Lung (tissue), 17 donors: ENCODE measurements at places on chromosomes 5 and 9. TPM values are rescaled to one million over a fixed set of nuclear protein-coding genes. Genes with fewer than 3 reads are reported as not detected.
A peak's percentile ranks its signal among the peaks of the same experiment; 100 is the strongest.

- DNase-seq: no peak
These were observed 104.2 kb downstream of the MARCHF3 start for GRCh38 chr5:126926187-126926586.

GRCh38 chr5:131384616-131385214, 120.9 kb downstream of the CDC42SE2 start:
- DNase-seq: no peak

- DNase-seq: no peak
These were observed 26.8 kb downstream of the GLRA1 start for GRCh38 chr5:151897896-151898295.

DNA sequence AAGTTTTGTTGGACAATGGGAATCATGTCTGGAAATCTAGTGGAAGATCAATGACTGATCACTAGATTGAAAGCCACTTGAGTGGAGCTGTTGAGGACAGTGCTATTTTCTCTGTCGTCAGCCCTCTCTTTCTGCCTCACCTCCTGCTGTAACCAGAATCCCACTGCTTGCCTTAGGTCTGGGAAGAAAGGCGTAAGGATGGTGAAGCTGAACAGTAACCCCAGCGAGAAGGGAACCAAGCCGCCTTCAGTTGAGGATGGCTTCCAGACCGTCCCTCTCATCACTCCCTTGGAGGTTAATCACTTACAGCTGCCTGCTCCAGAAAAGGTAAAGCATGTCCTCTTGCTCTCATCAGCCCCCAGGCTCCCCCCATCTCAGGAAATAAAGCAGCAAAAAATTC, 1.1 kb downstream of the NSG2 start:
- no peak for DNase-seq

The OTULINL gene
- total RNA-seq: 59.9 TPM

- DNase-seq: no peak
These were observed 14.2 kb upstream of the ZBED3 start for GRCh38 chr5:77101298-77101697.

The KIF4B gene
- total RNA-seq: not detected

- DNase-seq: no peak
These were observed 22.3 kb downstream of the BNC2 start for GRCh38 chr9:16848179-16848578.

DNA sequence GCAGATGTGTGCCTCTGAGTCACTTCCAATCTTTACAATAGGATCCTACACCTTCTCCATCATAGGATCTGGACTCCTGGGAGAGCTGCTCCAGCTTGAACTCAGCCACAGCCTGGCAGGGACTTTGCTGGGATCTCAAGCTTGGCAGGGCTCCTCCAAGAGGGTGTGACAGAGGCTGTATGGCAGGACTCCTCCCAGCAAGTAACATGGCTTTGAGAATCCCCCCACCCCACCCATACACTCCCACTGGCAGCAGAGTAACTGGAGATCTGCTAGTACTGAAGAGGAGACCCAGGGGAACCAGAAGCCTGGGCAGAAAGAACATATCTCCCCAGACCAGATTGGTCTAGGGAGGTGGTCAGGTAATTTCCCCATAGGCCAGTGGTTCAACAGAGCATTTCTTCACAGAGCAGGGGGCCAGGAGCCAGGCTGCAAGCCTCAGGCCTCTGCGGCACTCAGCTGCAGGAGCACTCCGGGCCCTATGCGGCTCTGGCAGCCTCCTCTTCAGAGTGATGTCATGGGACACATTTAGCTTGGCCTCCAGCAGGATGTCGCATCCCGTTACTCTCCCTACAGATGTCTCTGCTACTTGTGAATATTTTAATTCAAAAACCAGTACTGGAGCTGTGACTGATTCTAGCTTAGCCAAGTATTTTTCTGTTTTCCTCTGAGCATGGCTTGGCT, 1.7 kb upstream of the ACSL6 start:
- peak; percentile 4 for DNase-seq

The ANKRD34B gene
- total RNA-seq: 0.34 TPM

GRCh38 chr9:136316896-136317676, 10.3 kb upstream of the GPSM1 start:
- DNase-seq: no peak

DNA sequence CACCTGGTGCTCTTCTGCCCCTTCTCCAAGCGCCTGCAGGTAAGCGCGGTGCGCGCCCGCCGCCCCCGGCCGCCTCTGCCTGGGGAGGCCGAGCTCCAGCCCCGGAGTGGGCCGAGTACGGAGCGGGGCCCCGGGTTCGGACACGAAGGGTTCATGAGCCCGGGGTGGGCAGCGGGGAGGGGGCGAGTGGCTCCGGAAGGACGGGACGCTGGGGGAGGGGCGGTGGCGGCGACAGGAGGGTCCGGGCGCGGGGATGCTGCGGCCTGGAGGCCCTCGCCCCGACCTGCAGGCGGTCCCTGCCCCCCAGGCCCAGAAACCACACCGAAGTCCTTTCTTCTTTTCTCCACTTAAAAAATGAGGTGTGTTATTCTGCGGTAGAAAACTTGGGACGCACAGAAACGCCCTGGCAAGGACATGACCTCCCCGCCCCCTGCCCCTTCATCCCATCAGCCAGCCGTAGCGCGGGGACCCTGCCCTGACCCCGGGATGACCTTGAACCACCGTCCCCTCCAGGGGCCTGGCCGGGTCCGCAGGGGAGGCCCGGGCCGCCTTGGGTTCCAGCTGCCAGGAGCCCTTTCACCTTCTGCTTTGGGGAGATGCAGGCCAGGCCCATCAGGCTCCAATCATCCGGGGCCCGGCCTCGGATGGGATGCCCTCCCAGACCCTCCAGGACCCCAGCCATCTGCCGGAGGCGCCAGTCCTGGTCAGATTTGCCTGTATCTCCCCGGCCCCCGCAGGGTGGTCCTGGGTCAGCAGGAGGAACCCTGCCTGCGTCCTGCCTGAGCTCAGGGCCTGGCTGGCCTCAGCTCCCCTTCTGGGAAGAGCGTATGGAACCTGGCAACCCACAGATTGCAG, 545 bp downstream of the DIPK1B start:
- DNase-seq: no peak

DNA sequence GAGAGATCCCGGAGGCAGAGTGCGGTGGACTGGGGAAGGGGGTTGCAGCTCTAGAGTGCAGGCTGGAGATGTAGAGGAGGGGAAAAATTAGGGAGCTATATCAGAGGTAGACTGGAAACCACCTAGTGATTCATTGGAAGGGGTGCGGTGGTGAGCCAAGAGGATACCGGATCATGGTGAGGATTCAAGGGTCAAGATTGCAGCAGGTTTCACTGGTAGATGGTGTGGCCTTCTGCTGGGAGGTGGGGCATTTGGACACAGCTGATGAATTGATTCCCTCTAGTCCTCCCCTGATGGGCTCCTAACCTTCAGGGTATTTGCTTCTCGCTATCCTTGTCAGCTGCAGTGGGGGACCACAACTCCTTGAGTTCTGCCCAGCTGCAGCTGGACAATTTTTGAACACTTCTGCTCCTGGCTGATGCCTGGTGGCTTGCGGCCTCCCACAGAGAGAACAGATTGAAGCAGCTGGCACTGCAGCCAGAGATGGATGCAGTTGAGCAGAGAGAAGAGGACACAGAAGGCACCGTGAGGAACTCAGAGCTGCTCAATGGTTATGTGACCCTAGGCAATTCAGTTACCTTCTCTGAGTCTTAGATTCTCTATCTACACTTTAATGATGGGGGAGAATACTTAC, 134.4 kb upstream of the ABCA1 start:
- peak; percentile 75 for DNase-seq

GRCh38 chr5:95726811-95727763, 4.0 kb upstream of the RHOBTB3 start:
- no peak for DNase-seq

DNA sequence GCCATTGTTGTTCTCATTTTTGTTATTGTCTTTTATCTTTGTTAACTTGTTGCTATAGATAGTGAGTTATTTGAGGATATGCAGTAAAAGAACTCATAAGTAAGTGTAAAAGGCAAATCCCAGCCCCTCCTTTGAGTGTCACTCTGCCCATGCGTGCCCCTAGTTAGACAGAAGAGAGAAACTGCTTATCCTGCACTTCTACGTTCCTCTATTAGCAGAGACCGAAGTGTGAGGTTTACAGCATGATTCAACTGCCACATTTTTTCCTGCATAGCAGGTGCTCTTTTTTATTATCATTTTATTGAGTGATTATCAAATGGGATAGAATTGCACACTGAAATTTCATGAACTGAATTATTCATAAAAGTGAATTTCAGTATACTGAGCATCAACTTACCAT, 12.0 kb upstream of the DNAH5 start:
- DNase-seq: no peak

DNA sequence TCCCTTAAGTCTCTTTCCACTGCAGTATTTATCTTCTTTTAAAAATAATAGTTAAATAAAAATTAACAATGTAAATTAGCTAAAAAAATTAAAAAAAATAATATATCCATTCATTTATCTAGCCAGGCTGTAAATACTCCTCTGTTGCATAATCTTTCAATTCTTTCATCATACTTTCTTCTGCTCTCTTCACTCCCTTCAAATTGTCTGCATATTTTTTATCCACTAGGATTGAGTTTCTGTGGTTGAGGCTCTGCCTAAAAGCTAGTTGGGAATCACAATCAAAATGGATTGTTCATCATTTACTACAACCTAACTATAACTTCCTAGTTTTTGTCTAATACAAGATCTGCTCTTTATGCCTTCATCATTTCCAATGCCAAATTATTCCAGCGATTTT, 182.2 kb downstream of the PDE4D start:
- DNase-seq: peak; percentile 44

- DNase-seq: peak; percentile 29
These were observed 10.8 kb downstream of the SH3PXD2B start for GRCh38 chr5:172443441-172444109.

The SOHLH1 gene
- total RNA-seq: not detected

DNA sequence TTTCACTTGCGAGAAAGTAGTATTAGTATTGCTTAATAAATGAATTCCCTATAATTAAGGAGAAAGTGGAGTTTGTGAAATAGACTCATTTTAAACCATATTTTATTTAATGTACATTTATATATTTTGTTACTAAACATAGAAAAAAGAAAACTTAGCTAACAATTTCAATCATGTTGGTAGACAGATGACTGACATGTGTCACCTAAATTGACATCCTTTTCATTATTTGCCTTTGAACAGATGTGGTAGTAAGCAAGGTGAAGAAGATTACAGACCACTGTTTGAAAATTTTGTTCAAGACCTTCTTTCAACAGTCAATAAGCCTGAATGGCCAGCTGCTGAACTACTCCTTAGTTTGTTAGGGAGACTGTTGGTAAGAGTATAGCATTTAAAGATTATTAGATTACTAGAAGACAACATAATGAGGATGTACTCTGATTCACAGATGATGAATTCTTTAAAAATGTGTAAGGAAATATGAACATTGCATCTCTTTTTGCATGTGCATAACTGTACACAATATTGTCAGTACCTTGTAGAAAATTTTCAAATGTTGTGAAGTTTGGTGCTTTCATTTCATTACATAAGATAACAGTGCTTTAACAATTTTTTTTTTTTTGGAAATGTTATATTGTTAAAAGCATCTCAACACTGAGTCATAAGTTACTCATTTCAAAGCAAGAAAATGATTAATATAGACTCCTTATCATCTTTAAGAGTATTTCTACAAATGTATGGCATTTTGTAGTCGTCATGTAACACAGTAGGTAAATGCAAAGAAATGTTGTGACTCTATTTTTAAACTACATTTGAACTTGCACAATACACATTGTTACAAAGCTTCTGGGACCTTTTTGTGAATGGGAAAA, 139.5 kb downstream of the NIPBL start:
- DNase-seq: no peak

The CTNND2 gene
- total RNA-seq: 2.2 TPM

GRCh38 chr5:98231089-98231488, 542.4 kb upstream of the RGMB start:
- DNase-seq: no peak

The PLAC8L1 gene
- total RNA-seq: not detected

GRCh38 chr9:131838530-131839280, 98.8 kb upstream of the RAPGEF1 start:
- no peak for DNase-seq

The SHC3 gene
- total RNA-seq: 3.8 TPM

The PCDH12 gene
- 17.0 TPM for total RNA-seq
